Psoas muscle (tissue), 8 donors: ENCODE measurements at places on chromosomes 4 and X. TPM values are rescaled to one million over a fixed set of nuclear protein-coding genes. Genes with fewer than 3 reads are reported as not detected.

BRS3 gene
- 0.08 TPM for total RNA-seq

AWAT2 gene
- not detected for total RNA-seq

HPGD gene
- total RNA-seq = 4.1 TPM

ZNF718 gene
- total RNA-seq = 3.0 TPM

NKX1-1 gene
- not detected for total RNA-seq

CXCL11 gene
- not detected for total RNA-seq
